Esophagus squamous epithelium (tissue), 5 donors: ENCODE measurements at places on chromosomes 1 and 21. TPM values are rescaled to one million over a fixed set of nuclear protein-coding genes. Genes with fewer than 3 reads are reported as not detected.

The CASQ2 gene
- total RNA-seq = 21.4 TPM

The ANGPTL3 gene
- total RNA-seq = not detected

The WNT4 gene
- 4.8 TPM for total RNA-seq

The KCNJ15 gene
- total RNA-seq = 17.8 TPM

The KRTAP11-1 gene
- total RNA-seq = not detected

The SLC22A15 gene
- total RNA-seq = 12.0 TPM

The CFAP141 gene
- total RNA-seq = not detected

The TRPM2 gene
- total RNA-seq = 0.40 TPM

The SSX2IP gene
- 9.4 TPM for total RNA-seq

The FCRL2 gene
- not detected for total RNA-seq

The TXLNA gene
- 42.2 TPM for total RNA-seq

The ADGRL2 gene
- total RNA-seq = 59.8 TPM

The SLAMF9 gene
- total RNA-seq = not detected

The SPRR1B gene
- total RNA-seq = 3,090 TPM

The TMPRSS15 gene
- not detected for total RNA-seq

The NEK2 gene
- 3.8 TPM for total RNA-seq

The C1orf115 gene
- 1.1 TPM for total RNA-seq

The BTBD19 gene
- 5.3 TPM for total RNA-seq

The TTLL10 gene
- total RNA-seq = not detected

The MPZ gene
- 0.75 TPM for total RNA-seq

The QSOX1 gene
- total RNA-seq = 105 TPM

The FCRL6 gene
- total RNA-seq = not detected

The NBPF20 gene
- total RNA-seq = 1.4 TPM

The OLIG1 gene
- total RNA-seq = not detected

The MANEAL gene
- total RNA-seq = 5.0 TPM

The FMN2 gene
- total RNA-seq = not detected

The CD5L gene
- total RNA-seq = 0.19 TPM

The ALG14 gene
- 1.3 TPM for total RNA-seq

The LRRC39 gene
- total RNA-seq = 0.57 TPM

The PROK1 gene
- not detected for total RNA-seq

The CTSE gene
- total RNA-seq = 0.32 TPM

The NHLH1 gene
- total RNA-seq = not detected

The TNNT2 gene
- total RNA-seq = 1.3 TPM

The LYPD8 gene
- total RNA-seq = not detected

The BTBD8 gene
- 0.83 TPM for total RNA-seq

The FCGR2B gene
- total RNA-seq = 1.1 TPM

The SLC25A24 gene
- 23.7 TPM for total RNA-seq
